Activated B cell treated with CpG ODN at 0.5 μM for 24 hours (primary cell): ENCODE measurements at places on chromosomes 2 and 18. TPM values are rescaled to one million over a fixed set of nuclear protein-coding genes. Genes with fewer than 3 reads are reported as not detected.

DNA sequence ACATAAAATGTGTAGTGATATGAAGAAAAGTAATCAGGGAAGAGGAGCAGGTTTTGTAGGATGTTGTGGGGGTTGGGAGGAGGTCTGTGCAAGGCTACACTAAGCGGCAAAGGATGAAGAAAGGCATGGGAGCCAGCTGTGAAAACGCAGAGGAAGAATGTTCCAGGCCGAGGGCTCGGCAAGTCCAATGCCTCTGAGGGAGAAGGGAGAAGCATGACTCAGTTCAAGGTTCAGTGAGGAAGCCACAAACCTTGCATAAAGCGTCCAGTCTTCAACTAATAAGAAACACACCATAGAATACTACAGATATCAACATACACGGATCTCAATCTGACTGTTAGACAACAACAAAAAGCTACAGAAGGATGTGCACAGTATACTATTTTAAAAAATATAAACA is 16.2 kb downstream of the EPB41L3 start:
- H3K4me3 ChIP-seq, result no peak overlapping the region
- H3K36me3 ChIP-seq, result no peaks in the 10 kb centered on the region
- H3K4me1 ChIP-seq, result no peaks in the 10 kb centered on the region
- no peak for DNase-seq
- peaks cover 3% of the 10 kb centered on the region for H3K27me3 ChIP-seq

DNA sequence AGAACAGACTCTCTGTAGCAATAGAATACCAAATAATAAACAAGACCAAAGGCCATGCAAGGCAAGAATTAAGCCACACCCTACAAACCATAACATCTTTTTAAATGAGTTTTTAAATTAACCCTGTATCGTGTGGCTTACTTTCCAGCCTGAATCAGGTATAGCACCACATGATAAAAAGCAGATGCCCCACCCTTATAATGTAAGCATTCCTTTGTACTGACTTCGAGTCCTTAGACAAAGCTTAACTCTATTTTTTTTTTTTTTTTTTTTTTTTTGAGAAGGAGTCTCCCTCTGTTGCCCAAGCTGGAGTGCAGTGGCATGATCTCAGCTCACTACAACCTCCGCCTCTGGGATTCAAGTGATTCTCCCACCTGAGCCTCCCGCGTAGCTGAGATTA is 1.7 kb upstream of the C2orf42 start:
- no peak for DNase-seq
- no peak overlapping the region for H3K4me3 ChIP-seq
- no peaks in the 10 kb centered on the region for H3K27me3 ChIP-seq

TBR1 gene
- 0.02 and 0.07 TPM in 2 replicates for total RNA-seq

GRCh38 chr2:196884368-196884767 is 42.1 kb downstream of the PGAP1 start:
- H3K4me1 ChIP-seq, result no peaks in the 10 kb centered on the region
- H3K4me3 ChIP-seq, result no peak overlapping the region
- H3K27ac ChIP-seq, result no peak overlapping the region
- DNase-seq, result no peak

- H3K27me3 ChIP-seq, result peaks cover 35% of the 10 kb centered on the region
- no peak overlapping the region for H3K27ac ChIP-seq
These were observed 32.3 kb downstream of the CYP27C1 start for GRCh38 chr2:127187831-127188230.

- no peaks in the 10 kb centered on the region for H3K36me3 ChIP-seq
- DNase-seq, result no peak
- H3K27me3 ChIP-seq, result peaks cover 3% of the 10 kb centered on the region
- no peak overlapping the region for H3K4me3 ChIP-seq
- no peak overlapping the region for H3K27ac ChIP-seq
These were observed 60.8 kb downstream of the NCKAP1 start for GRCh38 chr2:182977463-182977862.

- peaks cover 21% of the 10 kb centered on the region for H3K27me3 ChIP-seq
- no peaks in the 10 kb centered on the region for H3K36me3 ChIP-seq
- no peak overlapping the region for H3K4me3 ChIP-seq
- peaks cover 2% of the 10 kb centered on the region for H3K4me1 ChIP-seq
- H3K27ac ChIP-seq, result no peak overlapping the region
- no peak for DNase-seq
These were observed 44.0 kb downstream of the PDCL3 start for GRCh38 chr2:100606726-100607343.
